ENCODE measurements at places on chromosomes 3 and 15.

DNA sequence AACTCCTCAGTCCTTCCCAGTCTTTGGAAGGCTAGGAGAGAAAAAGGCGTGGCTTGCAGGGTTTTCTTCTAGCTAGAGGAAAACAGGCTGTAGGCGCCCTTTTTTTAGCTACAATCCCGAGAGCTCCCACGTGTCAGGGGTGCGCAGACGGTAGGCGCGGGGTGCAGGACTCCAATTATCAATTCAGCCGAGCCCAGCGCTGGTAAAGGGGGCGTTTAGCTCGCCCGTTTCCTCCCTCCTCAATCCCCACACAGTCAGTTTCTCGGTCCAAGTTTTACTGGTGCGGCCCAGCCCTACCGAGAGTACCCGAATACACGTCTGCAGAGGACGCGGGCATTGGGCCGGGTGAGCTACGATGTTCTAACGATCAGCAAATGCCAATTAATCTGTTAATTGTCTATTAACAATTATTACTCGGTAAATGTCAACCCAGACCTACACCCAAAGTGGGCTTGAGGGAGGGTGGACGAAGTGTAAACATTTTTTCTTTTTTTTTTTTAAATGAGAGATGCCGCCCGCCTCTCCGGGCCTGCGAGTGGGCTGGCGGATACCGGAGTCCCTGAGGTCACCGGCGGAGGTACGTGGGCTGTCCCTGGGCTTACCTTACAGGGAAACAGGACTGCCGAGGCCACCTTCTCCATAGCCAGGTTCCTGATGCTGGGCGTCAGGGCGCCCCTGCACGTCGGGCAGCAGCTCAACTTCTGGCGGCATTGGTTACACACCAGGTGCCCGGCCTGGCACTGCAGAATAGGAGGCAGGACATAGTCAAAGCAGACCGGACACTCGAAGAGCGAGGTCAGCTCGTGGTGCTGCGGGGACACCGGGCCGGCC lies 923 bp downstream of the SIAH2 start:
- DNase-seq: no peak

- DNase-seq: no peak
Measured at GRCh38 chr15:77138167-77138522, 67.2 kb upstream of the TSPAN3 start.

- DNase-seq: no peak
Measured at GRCh38 chr3:38257583-38257982, 8.0 kb upstream of the SLC22A13 start.

- DNase-seq: no peak
Measured at GRCh38 chr3:129481766-129482332, 41.8 kb downstream of the IFT122 start.

DNA sequence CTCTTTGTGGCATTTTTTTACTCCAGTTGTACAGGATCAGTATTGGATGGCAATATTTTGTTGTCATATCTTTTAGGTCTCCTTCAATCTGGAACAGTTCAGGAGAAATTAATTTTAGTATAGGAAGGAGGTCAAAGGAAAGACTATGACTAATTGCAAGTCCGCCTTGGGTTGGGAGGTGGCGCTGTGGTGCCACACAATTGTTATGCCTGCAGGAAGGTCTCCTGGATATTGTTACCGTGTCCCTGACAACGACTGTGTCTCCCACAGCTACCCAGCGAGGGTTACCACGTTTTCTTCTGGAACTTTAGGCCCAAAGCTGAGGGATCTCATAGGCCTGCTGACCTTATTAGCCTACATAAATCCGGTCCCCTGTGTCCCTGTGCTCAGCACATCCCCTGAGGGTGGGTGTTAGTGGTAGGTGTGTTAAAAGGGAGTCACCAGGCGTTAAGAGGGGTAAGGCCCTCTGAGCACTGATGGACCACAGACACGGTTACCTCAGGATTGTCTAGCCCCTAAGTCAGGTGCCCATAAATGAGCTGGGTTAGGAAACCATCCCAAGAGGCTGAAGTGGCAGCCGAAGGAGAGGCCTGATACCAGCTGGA lies 31.5 kb downstream of the KCNAB1 start:
- peak; percentile 18 for DNase-seq

DNA sequence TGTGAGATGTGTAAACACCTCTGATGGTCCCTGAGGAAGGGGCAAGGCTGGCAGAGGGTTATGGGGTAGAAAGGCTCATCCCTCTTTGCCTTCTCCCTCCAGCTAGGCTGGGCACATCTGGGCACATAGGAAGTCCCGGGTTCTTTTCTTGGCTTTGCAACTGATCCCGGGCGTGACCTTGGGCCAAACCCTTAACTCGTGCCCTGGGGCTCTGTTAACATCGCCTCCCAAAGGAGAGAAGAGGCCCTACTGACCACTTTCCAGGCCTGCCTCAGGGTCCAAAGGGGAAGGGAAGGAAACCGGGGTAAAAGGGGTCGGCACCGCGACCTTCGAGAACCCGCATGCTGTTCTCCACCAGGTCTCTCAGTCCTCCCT lies 549 bp downstream of the C3orf18 start:
- DNase-seq: no peak

- DNase-seq: no peak
Measured at GRCh38 chr15:55739641-55740040, 3.3 kb downstream of the PRTG start.

DNA sequence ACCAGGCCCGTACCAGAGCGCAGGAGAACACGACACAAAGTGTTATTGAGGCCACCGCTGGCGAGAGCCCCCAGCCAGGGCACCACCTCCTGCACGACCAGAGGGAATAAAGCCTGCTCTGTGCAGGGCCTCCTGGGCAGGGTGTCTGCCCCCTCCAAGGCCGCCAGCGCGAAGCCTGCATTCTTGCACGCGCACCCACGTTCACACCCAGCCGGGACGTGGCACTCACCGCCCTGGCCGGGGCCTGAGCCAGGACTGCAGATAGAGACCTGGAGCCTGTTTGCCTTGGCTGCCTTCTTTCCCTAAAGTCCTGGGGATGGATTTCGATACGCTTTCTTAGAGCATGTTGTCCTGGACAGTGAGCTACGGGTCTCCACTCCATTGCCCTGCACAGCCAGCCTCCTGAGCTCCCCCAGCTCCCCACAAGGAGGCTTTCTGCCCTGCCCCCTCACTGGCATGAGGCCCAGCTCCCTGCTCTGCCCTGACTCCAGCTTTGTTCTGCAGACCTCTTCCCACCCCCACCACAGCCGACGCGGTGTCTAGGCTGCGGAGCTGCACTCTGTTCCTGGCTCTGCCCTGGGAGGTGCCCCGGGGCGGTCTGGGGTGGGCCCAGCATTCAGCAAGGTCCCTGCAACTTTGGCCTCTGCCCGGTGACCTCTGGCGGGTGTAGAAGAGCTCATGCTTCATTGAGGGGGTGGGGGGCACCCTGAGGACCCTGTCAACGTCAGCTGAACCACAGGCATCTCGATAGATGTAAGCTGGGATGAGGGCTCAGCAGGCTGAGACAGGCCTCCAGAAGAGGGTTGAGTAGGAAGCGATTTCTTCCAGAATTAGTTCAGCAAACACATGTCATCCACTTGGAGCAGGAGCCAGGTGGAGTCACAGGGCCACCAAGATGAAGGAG lies 145.0 kb downstream of the LRRK1 start:
- DNase-seq: no peak

- DNase-seq: peak; percentile 40
Measured at GRCh38 chr3:20054549-20054987, 14.3 kb downstream of the KAT2B start.

DNA sequence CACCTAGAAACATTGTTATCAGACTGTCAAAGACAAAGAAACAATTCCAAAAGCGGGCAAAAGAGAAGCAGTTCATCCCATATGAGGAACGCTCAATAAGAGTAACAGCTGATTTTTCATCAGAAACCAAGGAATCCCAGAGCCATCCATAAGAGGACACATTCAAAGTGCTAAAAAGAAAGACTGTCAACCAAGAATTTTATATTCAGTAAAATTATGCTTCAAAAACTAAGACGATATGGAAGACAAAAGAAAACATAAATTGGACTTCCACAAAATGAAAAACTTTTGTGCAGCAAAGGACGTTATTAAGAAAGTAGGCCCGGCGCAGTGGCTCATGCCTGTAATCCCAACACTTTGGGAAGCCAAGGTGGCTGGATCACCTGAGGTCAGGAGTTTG lies 4.0 kb downstream of the LEO1 start:
- no peak for DNase-seq

GRCh38 chr3:9136746-9137465 lies 112.5 kb downstream of the SRGAP3 start:
- no peak for DNase-seq

- DNase-seq: no peak
Measured at GRCh38 chr3:58573640-58574039, 3.6 kb downstream of the FAM107A start.

- DNase-seq: no peak
Measured at GRCh38 chr3:45832699-45833098, 9.2 kb downstream of the LZTFL1 start.

- no peak for DNase-seq
Measured at GRCh38 chr3:126053513-126053912, 30.4 kb downstream of the SLC41A3 start.

DNA sequence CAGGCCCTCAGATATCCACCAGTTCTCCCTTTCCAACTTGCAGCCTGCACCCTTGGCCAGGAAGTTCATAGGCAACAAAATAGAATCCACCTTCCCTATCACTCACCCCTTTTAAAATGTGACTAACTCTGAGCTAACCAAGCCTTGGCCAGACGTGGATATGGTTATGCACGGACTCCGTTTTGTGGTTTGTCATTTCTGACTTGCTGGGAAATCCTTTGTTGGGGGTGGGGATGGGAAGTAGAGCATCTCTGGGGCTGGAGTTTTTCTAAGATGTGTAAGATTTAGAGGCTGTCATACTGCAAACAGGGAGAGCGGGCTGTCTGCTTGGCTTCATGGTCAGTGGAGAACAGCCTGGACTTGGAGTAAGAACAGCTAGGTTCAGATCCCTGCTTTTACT lies 62.6 kb downstream of the SMAD3 start:
- DNase-seq: no peak

GRCh38 chr15:69828181-69828828 lies 269.4 kb downstream of the TLE3 start:
- DNase-seq: no peak

DNA sequence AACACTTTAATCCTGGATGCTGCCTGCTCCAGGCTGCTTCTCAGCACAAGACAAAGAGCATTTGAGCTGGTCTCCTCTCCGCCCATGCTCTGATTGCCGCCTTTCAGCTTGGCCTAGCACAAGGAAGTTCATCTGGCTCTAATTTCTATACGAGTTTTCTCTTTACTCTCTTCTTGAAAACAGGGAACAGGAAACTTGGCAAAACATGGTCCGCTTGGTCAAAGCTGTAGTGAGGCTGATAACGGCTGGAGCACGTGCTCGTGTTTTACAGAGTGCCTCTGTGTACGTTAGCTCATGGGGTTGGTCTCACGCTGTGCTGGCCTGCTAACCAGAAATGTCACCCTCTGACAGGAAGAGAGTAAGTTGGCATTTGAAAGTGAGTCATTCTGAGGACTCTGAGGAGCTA lies 19.2 kb downstream of the RARRES1 start:
- no peak for DNase-seq

GRCh38 chr3:15490158-15490557 lies 31.3 kb downstream of the COLQ start:
- no peak for DNase-seq

- DNase-seq: no peak
Measured at GRCh38 chr15:29087521-29088285, 181.9 kb downstream of the NSMCE3 start.

- no peak for DNase-seq
Measured at GRCh38 chr3:48347500-48347899, 14.0 kb upstream of the SPINK8 start.

DNA sequence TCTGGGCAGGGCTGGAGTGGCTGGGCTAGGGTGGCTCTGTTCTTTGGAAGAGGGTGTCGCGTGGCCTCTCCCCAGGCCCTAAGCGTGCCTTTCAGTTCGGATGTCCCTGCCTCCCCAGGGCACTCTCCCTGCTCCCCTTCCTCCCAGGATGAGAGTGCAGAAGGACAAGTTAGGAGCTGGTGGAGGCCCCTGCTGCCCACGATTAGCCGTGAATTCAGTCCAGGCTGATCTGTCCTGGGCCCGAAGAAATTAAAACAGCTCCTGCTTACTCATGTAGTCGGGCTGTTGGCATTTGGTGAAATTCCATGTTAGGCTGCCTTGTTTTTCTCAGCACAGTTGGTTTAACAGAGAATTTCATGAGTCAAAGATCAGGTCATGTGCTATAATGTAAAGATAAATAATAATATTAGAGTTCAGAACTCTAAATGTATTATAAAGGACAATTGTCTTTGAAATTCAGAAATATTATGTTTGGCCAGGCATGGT lies 24.5 kb downstream of the NIPA1 start:
- DNase-seq: no peak

GRCh38 chr3:111338059-111338698 lies 203.8 kb upstream of the CD96 start:
- no peak for DNase-seq
